ENCODE measurements at places on chromosomes 1 and 21.

DNA sequence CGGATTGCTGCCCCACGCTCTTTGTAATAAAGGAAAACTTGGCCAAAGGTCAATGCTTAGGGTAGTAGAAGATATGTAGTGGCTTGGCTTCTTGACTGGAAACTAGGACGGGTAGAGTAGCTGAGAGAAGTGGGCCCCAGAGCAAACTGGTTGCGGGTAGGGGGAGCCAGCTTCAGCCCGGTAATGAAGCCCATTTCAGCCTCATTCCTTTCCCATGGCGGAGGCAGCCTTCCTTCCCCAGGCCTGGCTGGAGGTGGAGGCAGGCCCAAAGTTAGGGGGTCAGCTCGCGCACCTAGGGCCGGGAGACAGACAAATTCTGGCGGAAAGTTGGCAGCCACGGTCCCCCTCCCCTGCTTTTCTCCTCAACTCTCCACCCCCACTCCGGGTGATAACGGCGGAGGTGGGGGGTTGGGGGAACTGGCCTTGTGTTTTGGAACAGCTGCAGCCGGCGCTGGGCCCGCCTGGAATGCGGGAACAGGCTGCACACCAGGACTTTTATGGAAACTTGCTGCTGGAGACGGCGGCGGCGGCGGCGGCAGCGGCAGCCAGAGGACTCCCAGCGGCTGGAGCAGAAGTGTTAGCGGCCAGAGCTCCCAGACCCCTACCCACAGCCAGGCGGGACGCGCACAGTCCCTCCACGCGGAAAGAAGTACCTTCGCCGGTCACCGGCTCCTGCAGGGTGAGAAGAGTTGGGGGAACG, at the start of gene NEXN:
Gene NEXN (plus strand): TSS at position 544 of the 700 bp plus-strand sequence. CDS start 27,483 bp downstream, outside the sequence.
- peak; percentile 38 for DNase-seq

DNA sequence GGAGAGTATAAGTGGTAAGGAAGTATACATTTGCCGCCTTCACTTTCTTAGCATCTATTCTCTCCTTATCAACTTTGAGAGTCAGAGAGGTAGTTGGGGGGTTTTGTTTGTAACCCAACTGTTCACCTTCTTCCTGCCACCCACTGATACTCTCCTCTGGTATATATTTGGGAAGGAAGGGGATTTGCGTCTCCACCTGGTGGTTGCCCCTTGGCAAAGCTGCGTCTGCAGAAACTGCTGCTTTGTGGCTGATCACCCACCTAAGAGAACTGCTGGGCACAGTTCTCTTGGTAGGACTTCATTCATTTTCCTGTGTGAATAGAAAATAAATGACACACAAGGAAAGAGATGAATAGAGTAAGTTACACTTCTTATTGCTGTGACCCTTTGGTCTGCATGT, 87.0 kb downstream of the SYT14 start:
- DNase-seq, result no peak

DNA sequence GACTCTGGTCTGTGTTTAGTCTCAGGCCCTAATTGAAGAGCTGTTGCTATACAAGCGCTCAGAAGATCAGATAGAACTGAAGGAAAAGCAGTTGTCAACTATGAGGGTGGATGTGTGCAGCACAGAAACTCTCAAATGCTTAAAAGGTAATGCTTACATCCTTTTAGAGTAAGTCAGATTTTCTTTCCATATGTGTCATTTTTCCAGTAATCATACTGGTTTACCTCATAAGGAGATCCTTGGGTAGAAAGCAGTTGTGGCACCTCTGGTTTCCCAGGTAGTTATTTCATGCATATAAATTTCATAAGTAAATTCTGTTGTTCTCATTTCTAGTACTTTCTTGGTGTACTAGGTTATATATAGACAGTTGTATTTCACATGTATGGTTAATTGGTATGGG, 43.0 kb upstream of the TARS2 start:
- DNase-seq, result no peak

DNA sequence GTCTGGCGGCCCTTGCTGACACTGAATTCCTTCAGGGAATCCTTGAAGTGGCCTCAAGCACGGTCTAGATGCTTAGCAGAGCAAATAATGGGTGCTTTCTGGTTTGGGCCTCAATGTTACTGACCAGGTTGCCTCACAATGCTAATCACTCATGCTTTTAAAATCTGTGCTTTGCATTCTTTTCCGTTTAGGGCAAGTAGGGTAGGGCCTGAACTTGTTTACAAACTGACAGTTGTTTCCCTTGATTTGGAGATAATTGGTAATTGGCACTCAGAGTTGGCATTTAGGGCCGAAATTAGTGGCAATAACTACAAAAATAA, 1.4 kb downstream of the VPS13D start:
- no peak for DNase-seq

DNA sequence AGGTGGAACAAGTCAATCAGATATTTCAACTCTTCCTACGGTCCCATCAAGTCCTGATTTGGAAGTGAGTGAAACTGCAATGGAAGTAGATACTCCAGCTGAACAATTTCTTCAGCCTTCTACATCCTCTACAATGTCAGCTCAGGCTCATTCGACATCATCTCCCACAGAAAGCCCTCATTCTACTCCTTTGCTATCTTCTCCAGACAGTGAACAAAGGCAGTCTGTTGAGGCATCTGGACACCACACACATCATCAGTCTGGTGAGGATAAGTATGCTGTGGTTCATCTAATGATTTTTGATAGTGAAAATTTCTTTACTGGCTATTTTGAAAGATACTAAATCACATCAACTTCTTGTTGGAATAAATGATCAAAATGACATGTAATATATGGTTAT, 67.7 kb upstream of the MPC2 start:
- no peak for DNase-seq

GRCh38 chr1:111622166-111622565, 2.6 kb downstream of the RAP1A start:
- no peak for DNase-seq

DNA sequence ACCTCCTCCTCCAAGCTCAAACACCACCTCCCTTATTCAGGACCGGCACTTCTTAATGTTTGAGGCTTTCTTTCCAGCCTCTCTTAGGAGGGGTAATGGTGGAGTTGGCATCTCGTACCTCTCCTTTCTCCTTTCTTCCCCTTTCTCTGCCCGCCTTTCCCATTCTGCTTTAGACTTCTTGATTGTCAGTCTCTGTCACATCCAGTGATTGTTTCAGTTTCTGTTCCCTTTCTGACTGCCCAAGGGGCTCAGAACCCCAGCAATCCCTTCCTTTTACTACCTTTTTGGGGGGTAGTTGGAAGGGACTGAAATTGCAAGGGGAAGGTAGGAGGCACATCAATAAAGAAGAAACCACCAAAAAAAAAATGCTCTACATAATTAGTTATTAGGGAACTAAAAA, 5.6 kb downstream of the ELK4 start:
- no peak for DNase-seq

GRCh38 chr1:233033361-233033760, 83.0 kb downstream of the NTPCR start:
- peak; percentile 61 for DNase-seq

GRCh38 chr1:6172549-6172948, 7.6 kb downstream of the CHD5 start:
- DNase-seq, result no peak

- no peak for DNase-seq
These were observed 11.2 kb downstream of the DDAH1 start for GRCh38 chr1:85453640-85454194.

- DNase-seq, result no peak
These were observed 32.2 kb upstream of the BACE2 start for GRCh38 chr21:41135746-41136145.

- DNase-seq, result peak; percentile 22
These were observed 1.0 kb upstream of the DCAF6 start for GRCh38 chr1:167935216-167936067.

GRCh38 chr1:3803905-3804626, 7.8 kb upstream of the LRRC47 start:
- no peak for DNase-seq

- DNase-seq, result no peak
These were observed 287.2 kb downstream of the NUF2 start for GRCh38 chr1:163608979-163609378.

- no peak for DNase-seq
These were observed 11.4 kb downstream of the MROH7 start for GRCh38 chr1:54653036-54653435.

GRCh38 chr21:32096411-32096810, 182.4 kb downstream of the MIS18A start:
- DNase-seq, result no peak

GRCh38 chr1:29462096-29462495, 225.8 kb downstream of the PTPRU start:
- no peak for DNase-seq

- peak; percentile 51 for DNase-seq
These were observed at the start of gene CREG1 for GRCh38 chr1:167553136-167554027. Gene CREG1, minus strand, starts transcription at chr1:167553762.

DNA sequence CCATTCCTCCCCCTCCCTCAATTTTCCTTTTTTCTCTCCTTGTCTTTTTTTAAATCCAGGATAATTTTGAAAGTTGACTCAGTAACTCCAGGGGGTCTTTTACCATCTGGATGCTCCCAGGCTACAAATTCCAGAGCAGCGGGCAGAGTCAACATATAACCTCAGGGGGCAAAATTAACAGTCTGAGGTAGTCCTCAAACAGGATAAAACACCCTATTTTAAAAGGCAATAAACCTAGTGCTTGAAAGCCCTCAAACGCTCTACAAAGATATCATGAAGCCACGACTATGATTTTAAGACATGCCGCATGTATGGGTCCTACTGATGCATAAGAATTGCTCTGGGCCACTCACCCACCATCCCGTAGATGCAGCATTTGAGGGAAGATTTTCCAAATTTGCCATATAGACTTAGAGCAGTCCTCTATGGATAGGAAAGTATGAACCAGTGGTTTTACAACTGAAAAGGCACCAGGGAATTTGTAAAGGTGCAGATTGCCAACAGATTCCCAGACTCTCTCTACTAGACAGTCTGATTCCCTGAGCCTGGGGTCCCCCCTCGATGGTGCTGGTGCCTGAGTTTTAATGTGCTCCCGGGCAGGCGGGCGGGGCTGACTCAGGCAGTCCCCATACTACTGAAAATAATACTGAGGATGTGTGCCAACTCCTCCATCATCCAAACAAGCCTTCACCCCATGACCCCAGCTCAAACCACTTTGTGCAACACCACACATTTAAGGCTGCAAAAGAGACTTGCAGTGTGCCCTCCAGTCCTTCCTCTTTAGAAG, 37.2 kb downstream of the PTPN14 start:
- no peak for DNase-seq

DNA sequence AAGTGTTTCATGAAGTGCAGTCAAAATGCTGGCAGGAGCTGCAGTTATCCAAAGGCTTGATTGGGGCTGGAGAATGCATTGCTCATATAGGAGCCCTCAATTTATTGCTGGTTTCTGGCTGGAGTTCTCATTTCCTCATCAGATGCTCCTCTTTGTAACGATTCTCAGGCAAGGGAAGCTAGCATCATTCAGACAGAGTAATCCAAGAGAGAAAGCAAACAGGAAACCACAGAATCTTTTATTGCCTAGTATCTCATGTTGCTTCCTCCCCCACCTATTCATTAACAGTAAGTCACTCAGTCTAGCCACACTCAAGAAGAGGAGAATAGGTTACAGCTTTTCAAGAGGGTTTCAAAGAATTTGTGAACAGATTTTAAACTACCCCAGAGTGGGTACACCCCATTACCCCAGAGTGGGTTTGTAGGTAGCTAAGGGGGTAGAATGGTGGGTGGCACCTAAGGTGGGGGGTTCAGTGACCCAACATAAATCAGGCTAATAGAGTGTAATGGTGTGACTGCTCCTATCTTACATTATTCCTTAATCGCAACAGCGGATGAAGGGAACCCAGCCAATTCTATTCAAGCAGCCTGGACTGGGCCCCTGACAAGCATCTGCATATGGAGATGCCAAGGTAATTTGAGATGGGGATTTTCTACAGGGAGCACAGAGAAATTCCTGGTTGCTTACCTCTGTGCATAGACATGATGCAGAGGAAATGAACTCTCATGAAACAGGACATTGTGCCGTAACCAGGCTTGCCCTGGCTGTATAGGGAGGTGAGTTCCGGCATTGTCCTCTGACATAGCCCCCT, 67.1 kb downstream of the KCNJ15 start:
- no peak for DNase-seq

- no peak for DNase-seq
These were observed 35.2 kb downstream of the EXO1 start for GRCh38 chr1:241883159-241883558.

DNA sequence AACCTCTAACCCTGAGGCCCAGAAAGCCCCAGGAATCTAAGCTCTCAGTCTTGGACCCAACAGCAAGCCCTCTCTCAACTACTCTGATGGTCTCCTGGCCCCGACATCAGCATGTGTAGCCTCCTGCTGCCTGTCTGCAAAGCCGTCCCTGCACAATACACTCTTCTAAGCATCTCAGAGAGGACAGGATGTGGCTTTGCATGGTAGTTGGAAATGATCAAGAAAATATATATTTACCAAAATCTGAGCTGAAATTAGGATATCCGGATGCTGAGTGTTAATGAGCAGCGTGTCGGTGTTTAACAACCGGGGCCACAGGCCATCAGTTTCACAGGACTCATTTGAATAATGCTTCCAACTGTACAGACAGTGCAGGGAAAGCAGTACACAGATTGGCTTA, 59.1 kb upstream of the SIM2 start:
- DNase-seq, result no peak

DNA sequence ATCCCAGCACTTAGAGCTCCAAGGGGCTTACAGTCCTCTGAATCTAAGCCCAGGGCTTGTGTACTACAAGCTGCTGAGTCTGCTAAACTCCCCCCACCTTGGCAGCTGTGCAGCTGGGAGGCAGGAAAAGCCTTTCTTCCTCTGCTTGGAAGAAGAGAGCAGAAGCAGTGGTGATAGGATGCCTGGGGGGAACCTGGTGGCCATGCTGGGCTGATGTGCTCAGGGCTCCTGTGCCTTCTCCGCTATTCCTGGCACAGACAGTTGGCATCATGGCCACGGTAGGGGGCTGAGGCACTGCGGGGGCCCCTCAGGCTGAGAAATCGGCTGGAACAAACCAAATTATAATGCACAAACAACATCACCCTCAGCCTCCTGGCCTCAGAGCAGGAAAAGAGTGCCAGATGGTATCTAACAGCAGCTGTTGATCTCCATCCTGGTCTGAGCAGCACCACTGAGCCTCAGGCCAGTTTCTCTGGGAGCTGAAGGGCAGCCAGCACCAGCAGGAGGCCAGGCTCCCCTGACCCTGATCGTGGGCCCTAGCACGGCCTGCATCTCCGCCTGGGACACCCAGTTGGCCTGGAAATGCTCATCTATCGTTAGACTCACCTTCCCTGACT, 35.8 kb downstream of the ECE1 start:
- peak; percentile 84 for DNase-seq

GRCh38 chr1:84268346-84268745, 33.2 kb upstream of the SAMD13 start:
- no peak for DNase-seq

DNA sequence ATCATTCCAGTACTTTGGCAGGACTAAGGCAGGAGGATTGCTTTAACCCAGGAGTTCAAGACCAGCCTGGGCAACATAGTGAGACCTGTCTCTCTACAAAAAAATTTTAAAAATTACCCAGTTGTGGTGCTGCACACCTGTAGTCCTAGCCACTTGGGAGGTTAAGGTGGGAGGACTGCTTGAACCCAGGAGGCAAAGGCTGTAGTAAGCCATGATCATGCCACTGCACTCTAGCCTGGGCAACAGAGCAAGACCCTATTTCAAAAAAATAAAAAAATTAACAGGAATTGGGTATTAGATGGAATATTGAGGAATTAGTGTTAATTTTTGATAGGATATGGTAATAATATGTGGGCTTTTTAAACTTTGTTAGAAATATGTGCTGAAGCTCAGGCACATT, 16.8 kb downstream of the TAF13 start:
- DNase-seq, result no peak

Data from forelimb muscle (tissue), 1 donor.